ENCODE measurements at places on chromosomes 11 and 22. TPM values are rescaled to one million over a fixed set of nuclear protein-coding genes. Genes with fewer than 3 reads are reported as not detected.

DNA sequence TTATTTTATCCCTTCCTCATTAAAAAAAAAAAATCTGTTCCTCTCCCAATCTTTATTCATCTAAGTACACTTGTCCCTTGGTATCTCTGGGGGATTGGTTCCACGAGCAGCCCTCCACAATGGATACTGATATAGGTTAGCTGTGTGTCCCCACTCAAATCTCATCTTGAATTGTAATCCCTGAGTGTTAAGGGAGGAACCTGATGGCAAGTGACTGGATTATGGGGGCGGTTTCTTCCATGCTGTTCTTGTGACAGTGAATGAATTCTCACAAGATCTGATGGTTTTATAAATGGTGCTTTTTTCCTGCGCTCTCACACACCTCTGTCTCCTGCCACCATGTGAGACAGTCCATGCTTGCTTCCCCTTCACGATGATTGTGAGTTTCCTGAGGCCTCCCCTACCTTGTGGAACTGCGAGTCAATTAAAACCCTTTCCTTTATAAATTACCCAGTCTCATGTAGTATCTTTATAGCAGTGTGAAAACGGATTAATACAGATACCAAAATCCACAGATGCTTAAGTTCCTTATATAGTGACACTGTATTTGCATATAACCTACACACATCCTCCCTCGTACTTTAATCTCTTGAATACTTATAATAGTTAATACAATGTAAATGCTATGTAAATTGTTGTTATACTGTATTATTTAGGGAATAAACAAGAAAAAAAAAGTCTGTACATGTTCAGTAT, 62.0 kb downstream of the PACS1 start:
- no peak for DNase-seq

GRCh38 chr11:32332990-32333319, 102.4 kb downstream of the WT1 start:
- no peak for DNase-seq

GRCh38 chr11:123035831-123036230, 26.1 kb downstream of the HSPA8 start:
- DNase-seq: no peak

CYB5R2 gene
- not detected for total RNA-seq

- no peak for DNase-seq
Observed at GRCh38 chr22:36175892-36176291, 15.3 kb upstream of the APOL3 start.

DNA sequence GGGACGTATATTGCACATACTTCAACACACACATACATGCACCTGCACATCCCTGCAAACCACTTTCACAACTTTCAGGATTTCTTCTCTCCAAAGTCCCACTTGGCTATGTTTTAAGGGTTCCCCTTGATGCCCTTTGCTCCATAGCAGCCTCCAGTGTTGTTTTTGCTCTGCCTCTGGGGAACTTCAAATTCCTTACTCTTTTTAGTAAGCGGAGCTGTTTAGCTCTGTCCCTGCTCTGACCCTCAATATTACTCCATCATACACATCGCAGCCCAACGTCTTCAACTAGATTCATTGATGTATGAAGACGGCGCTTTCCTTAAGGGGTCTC, 18.3 kb downstream of the PRR5L start:
- no peak for DNase-seq
